SW480 (cell line): ENCODE measurements at places on chromosomes 5 and 9.

GRCh38 chr9:4803670-4804530 lies 11.2 kb downstream of the RCL1 start:
- DNase-seq, result no peak

- no peak for DNase-seq
Measured at GRCh38 chr5:147586832-147587231, 77.0 kb upstream of the DPYSL3 start.

GRCh38 chr5:150448952-150449516 lies 505 bp downstream of the RPS14 start:
- no peak for DNase-seq

GRCh38 chr9:80188579-80188978 lies 616.8 kb downstream of the TLE4 start:
- DNase-seq, result no peak

DNA sequence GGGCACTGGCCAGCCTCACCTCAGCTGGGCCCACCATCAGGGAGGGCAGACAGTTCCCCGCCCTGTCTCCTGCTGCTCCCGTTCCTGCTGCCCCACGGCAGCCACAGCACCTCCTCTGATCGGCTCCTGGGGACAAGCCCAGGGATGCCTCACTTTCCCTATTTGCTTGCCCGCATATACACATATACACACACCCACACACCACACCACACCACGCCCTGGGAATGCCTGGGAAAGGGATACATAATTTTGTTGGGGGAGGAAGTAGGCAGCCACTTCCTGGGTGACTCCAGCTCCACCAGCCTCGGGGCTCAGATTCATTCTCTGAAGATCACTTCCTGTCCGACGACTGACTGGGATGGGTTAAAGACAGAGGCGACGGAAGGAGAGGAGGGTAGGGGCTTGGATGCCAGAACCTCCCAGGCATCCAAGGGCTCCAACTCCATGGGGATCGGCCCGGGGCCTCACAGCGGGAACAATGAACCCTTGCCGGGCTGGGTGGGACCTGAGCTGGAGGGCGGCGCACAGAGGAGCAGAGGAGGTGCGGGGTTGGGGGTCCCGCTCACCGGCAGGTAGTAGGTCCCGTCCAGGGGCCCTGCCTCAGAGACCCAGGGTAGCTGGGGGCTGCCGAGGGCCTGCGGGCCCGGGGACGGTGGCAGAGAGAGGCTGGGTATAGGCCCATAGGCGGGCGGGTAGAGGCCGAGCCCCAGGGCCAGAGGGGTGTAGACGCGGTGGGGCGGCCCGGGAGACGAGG lies 2.0 kb upstream of the MZB1 start:
- peak; percentile 90 for DNase-seq

DNA sequence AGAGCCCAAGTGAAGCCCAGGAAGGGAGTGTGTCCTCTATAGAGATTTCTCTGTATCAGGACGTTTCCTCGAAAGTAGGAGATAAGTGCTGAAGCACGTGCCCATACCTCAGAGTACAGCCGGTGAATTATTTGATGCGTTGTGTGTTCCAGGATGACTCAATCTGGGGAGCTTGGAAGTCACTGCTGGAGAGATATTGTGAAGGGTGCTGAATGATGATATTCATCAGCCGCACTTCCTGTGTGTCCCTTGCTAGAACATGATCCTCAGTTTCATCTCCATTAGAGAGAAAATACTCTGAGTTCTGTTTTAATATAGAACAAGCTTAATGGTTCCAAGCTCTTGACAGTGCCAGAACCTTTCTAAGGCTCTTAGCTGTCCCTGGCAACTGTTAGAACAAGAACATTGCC lies 402.3 kb upstream of the ADAMTSL1 start:
- no peak for DNase-seq

- no peak for DNase-seq
Measured at GRCh38 chr9:106304401-106304920, 558.5 kb upstream of the ZNF462 start.

DNA sequence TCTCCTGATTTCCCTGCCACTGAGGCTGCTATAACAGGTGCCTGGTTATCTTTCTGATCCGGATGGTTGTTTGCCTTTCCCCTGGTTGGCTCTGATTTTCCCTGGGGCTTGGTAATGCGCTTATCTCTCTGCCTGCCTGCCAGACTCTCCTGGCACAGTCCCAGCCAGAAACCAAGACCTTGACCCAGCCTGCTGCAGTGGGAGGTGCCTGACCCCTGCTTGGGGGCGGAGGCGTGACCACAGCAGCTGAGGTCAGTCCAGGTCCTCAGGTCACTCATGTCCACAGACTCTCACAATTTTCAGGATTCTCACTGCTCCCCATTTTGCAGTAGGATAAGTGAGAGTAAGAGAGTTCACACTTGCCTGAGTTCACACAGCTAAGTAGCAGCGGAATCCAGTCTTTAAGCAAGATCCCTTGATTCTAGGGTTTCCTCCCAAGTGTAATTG lies 24.4 kb upstream of the SYNPO start:
- no peak for DNase-seq

- no peak for DNase-seq
Measured at GRCh38 chr9:128475867-128476266, 20.1 kb downstream of the ODF2 start.

GRCh38 chr5:67063055-67063454 lies 133.5 kb downstream of the CD180 start:
- no peak for DNase-seq

- no peak for DNase-seq
Measured at GRCh38 chr5:91484662-91485061, 101.5 kb upstream of the ARRDC3 start.

DNA sequence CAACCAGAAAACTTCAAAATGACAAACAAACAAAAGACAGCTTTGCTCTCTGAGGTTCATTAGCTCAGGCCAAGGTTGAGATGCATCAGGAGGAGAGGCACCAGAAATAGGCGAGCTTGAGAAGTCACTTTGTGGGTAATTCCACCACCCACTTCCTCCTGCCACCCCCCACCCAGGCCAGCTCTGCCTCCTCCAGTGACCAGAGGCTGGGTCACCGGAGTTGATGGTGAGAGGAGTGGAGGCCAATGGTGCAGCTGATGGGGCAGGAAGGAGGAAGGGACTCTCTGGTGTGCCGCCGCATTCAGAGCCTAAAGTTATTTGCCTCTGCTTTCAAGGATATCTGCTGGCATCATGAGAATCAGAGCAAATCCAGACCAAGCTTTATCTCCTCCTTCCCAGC lies 73.8 kb upstream of the ASTN2 start:
- no peak for DNase-seq

DNA sequence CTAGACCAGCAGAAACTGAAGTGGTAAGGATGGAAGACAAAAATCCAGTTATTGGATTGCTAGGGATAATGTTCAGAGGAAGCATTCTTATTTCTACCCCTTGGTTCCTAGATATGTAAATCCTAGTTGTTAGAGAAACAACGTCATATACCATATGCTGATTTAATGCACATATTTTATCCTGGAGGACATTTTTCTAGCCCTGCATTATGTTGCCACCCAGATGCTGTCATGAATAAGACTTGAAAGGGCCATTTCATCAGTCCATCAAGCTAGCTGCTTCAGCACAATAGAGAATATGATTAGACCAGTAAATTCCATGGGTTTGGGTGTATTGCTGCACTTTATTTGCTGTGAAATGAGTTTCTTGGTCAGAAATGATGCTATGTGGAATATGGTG lies 1736.4 kb downstream of the MAT2B start:
- no peak for DNase-seq

- peak; percentile 72 for DNase-seq
Measured at GRCh38 chr5:137822158-137822764, 45.4 kb upstream of the MYOT start.

DNA sequence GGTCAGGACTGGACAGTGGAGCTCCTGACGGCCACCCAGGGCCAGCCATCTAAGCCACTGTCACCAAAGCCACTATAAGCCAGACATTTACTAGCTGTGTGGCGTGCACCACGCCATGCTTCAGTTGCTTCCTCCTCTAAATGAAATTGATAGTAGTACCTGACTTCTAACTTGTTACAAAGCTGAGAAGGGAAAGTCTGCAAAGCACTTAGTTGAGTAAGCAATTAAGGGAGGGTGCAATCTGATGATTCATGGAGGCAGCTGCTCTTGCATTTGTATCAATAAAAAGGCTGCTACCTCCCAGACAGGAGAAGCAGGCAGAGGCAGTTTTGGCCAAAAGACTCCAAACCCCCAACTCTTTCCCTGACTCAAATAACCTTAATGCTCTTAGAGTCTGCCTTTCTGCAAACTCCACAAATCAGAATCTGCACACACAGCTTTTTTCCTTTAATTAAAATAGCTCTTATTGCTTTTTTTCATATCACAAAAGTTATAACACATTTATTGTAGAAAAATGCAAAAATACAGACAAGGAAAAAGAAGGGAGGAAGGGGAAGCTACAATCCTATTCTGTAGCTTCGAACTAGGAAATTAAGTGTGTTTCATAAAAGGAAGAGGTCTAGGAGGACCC lies 19.3 kb upstream of the RAPGEF1 start:
- DNase-seq, result no peak

DNA sequence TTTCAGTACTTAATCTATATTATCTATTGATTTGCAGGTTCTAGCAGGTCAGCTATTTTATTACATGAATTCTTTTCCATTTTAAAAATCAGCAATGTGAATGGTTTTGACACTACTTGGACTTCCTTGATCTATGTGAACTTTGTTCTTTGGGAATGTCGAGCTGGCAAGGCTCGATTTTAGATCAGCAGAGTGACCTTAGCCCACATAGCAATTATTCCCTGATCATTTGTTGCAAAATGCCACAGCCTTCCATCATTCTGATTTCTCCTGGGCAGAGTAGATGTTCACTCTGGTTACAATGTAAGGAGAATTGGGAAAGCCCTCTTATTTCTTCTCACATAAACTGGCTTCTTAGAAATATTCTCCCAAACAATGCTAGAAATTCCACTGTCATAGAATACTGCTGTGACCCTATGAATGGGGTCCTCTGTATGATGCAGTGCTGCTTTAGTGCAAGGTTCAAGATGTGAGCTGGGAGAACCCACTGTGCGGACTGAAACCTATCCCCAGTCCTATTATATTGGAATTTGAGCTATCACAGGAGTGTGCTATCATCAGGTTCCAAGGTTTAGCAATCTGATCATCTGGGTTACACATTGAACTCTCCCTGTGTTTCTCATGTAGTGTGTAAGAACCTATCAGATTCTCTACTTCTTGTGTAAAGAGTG lies 15.7 kb upstream of the GDA start:
- DNase-seq, result no peak

DNA sequence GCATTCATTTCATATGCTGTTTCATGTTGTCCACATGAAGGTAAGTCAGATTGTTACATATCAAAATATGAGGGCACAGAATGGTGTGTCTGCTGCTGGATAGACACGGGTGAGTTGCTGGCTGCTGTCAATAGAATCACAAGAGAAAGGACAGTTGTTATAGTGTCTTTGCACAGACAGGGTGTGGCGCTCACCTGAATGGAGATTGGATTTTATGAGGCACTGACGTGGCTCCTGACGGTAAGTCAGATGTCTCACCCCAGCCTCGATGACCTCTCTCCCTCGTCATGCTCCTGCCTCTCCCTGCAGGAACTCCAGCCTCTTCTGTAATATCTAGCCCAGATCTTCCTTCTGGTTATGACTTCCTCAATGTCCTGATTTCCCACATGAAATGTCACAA lies 75.4 kb upstream of the SELENOP start:
- peak; percentile 76 for DNase-seq

DNA sequence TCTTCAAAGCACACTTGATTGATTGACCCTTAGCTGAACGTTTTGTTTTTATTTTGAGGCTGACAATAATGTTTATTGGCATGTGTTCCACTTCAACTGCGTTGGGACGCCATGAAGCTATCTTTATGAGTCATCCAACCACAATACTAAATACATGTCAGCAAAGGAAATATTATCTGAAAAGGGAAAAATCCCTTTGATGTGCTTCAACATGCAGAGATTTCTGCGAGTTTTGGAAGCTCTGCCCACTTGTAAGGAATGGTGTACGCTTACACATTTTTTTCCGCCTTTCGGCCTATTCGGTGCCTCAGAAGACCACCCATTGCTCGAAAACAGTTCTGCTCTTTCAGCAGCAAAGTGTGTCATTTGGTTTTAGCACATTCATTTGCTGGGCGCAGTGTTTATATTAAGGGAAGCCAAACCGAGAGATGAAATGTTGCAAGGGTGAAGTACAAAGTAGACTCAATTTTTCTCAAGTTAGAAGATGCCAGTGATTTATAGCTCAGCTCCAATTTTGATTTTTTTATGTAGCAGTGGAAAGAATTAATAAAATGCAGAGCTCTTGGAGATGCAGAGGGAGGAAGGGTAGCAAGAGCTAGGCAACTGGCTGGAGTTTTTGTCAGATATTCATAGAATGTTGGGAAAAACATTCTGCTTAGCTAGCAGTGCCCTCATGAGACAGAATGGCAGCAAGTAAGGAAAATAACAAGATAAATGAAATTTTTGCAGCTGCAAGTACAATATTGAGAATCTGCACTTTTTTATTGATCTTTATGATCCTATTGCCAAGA lies 68.9 kb downstream of the PRDM6 start:
- peak; percentile 90 for DNase-seq

DNA sequence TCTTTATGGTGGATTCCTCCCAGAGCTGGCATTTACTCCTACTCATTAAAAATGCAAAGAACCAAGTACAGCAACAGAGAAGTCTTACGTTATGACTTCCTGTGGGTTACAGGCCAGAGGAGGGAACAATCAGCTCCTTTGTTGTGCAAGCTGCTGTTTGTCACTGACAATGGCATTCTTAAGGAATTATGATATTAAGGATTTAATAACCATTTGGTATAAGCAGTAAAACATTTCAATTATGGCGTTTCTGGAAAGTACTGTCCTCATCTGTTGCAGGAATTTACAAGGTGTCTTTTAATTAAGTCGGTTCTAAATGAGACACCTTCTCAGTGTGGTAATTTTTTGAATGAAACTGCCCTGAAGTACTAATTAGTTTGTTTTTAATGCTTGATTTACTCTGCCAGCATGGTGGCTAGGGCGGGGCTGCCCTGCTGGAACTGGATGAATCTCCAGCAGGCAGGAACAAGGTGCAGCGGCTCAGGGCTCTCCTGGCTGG lies 49.1 kb upstream of the VDAC1 start:
- DNase-seq, result peak; percentile 93

GRCh38 chr9:34376596-34377403 lies at the start of gene MYORG:
Gene MYORG (minus strand): TSS chr9:34376898. CDS start chr9:34372943, 3,955 bp downstream.
- peak; percentile 98 for DNase-seq

GRCh38 chr5:58231041-58231440 lies 228.8 kb downstream of the PLK2 start:
- no peak for DNase-seq

DNA sequence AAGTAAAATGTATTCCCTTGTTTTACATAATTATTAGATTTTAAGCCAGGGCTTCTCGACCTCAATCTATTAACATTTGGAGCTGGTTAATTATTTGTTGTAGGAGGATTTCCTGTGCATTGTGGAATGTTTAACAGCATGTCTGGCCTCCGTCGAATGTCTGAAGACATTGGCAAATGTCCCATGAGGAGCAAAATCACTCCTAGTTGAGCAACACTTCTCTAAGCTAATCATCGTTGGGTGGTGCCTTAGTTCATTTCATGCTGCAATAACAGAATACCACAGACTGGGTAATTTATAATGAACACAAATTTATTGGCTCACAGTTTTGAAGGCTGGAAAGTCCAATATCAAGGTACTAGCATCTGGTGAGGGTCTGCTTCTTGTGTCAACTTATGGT lies 13.4 kb upstream of the VPS13A start:
- no peak for DNase-seq

GRCh38 chr5:26669523-26669922 lies 368.9 kb downstream of the CDH9 start:
- DNase-seq, result no peak
